ENCODE measurements at places on chromosomes 7 and 10.

- no peak for DNase-seq
These were observed 638.5 kb upstream of the DPP6 start for GRCh38 chr7:153413540-153414287.

DNA sequence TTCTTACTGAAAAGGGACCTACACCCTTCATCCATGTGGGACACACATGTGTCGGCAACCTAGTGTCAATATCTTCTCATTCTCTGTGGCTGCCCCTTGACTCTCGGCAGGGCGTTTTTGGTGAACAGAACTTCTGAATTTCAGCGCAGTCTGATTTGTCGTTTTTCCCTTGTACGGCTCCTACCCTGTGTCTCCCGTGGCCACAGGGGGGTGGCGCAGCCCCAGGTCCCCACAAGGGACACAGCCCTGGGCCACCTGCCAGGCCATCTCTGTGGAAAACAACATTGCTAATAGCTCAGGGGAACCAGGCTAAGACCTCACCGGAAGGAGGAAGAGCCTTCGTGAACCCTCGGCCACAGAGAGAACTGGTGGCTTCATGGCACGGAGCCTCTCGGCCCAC is 53.1 kb upstream of the NKX6-2 start:
- no peak for DNase-seq

GRCh38 chr10:23324351-23324750 is 20.2 kb downstream of the C10orf67 start:
- no peak for DNase-seq

GRCh38 chr10:49158404-49158803 is 24.6 kb upstream of the FAM170B start:
- DNase-seq, result no peak

- peak; percentile 54 for DNase-seq
These were observed 26.8 kb downstream of the PRPF18 start for GRCh38 chr10:13613519-13613918.

DNA sequence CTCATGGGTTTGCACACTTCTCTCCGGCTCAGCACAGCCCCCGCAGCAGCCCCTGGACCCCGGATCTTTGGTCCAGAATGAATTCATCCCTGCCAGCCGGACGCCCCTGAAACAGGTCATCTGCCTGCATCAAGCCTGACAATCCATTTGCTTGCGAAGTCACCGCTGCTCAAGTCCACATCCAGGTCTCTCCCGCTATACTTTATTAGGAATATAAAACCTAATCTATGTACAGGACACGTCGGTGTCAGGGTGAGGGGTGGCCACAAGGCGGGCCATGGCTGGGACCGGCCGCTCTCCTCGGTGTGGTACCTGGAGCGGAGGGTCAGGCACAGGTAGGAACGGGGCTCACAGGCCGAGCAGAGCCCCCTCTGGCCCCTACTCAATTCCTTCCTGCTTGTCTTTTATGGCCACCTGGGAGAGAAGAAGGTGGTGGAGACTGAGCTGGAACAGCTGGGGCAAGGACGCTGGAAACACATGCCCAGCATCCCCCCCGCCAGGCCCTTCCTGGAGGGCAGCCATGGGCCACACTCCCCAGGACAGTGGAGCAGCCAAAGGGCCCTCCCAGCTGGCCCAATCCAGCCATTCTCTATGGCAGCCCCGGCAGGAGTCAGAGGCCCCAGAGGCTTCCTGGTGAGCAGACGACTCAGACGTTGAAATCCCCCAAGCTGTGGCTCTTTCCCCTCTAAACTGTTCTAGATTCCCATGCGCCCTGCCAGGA is 5.3 kb downstream of the POLR2J start:
- DNase-seq, result no peak
